Stimulated activated CD4-positive, alpha-beta T cell treated with anti-CD3 and anti-CD28 coated beads, Interleukin-1b, Interleukin-23, amount 100 ng/mL, for 48 hours (primary cell): ENCODE measurements at places on chromosomes 3 and 15.

- no peak for DNase-seq
Measured at GRCh38 chr3:21330293-21330692, 420.7 kb downstream of the ZNF385D start.

- no peak for DNase-seq
Measured at GRCh38 chr15:85403745-85404144, 23.3 kb downstream of the AKAP13 start.

DNA sequence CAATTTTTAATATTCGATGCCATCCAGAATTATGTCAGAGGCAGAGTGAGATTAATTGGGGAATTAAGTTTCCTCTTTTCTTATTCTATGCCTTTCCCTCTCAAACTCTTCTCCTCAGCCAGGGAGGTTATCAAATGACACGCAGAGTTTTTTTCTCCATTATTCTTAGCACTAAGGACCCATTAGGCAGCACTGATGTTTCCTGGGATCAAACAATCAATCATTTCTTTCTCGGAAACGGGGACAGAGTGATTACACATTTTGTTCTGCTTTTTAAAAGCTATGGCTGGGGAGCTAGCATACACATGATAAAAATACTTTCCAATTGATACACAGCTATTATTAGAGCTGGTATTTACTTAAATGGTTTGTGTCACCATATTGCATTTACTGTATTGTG lies 35.3 kb upstream of the PSMD6 start:
- DNase-seq: no peak

GRCh38 chr15:88845616-88846015 lies 42.4 kb downstream of the ACAN start:
- no peak for DNase-seq

- no peak for DNase-seq
Measured at GRCh38 chr3:112894258-112894657, 47.6 kb upstream of the CD200R1L start.

GRCh38 chr15:74406992-74407705 lies 26.6 kb downstream of the SEMA7A start:
- no peak for DNase-seq

- no peak for DNase-seq
Measured at GRCh38 chr3:15703346-15703745, 94.4 kb downstream of the ANKRD28 start.

- DNase-seq: no peak
Measured at GRCh38 chr3:190404715-190405114, 16.8 kb downstream of the CLDN16 start.

DNA sequence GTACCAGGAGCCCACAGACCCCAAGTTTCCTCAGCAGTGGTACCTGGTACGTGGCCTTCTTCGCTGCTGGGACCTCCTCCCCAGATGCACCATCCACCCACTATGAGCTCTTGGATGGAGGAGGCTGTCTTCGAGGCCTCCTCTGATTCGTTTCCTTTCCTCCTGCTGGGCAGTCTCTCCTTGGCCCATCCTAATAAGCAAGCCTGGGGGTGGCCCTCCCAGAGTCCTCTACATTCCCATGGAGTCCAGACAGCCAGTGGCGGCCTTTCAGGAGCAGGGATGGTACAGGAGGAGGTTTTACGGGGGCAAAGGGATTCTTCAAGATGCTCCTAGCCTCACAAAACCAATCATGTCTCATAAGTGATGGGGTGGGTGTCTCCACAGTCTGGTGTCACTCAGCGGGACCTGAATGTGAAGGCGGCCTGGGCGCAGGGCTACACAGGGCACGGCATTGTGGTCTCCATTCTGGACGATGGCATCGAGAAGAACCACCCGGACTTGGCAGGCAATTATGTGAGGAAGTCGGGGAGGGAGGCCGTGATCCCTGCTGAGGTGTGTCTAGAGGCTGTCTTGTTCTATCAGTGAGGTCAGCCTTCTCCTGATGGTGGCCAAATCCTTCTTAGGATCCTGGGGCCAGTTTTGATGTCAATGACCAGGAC lies 7.7 kb upstream of the FES start:
- no peak for DNase-seq

DNA sequence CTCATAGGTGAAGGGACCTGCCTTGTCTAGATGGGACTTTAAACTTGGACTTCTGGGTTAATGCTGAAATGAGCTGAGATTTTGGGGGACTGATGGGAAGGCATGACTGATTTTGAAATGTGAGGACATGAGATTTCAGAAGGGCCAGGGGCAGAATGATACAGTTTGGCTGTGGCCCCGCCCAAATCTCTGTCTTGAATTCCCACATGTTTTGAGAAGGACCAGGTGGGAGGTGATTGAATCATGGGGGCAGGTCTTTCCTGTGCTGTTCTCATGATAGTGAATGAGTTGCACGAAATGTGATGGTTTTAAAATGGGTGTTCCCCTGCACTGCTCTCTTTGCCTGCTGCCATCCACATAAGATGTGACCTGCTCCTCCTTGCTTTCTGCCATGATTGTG lies 42.8 kb downstream of the ILDR1 start:
- DNase-seq: no peak

GRCh38 chr3:154538566-154539360 lies 108.8 kb upstream of the GPR149 start:
- DNase-seq: no peak

GRCh38 chr3:172591876-172592771 lies 68.9 kb upstream of the TNFSF10 start:
- DNase-seq: peak; percentile 93

DNA sequence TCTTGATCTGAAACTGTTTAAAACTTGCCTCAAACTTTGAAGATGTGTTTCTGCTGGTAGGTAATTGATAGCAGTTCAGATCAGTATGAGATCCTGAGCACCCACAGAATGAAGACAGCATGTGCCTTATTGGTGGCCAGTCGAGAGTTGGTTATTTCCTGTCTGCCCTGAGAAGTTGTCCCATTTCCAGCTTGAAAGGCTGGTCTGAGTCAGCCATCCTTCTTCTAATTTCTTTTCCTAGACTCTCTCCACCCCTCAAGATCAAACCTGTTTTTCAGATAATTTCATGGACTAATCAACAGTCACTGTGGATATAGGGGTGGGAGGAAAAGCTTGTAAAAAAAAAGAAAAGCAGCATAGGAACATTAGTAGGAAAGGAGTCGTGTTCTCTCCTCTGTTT lies 464.4 kb downstream of the FOXP1 start:
- DNase-seq: no peak

DNA sequence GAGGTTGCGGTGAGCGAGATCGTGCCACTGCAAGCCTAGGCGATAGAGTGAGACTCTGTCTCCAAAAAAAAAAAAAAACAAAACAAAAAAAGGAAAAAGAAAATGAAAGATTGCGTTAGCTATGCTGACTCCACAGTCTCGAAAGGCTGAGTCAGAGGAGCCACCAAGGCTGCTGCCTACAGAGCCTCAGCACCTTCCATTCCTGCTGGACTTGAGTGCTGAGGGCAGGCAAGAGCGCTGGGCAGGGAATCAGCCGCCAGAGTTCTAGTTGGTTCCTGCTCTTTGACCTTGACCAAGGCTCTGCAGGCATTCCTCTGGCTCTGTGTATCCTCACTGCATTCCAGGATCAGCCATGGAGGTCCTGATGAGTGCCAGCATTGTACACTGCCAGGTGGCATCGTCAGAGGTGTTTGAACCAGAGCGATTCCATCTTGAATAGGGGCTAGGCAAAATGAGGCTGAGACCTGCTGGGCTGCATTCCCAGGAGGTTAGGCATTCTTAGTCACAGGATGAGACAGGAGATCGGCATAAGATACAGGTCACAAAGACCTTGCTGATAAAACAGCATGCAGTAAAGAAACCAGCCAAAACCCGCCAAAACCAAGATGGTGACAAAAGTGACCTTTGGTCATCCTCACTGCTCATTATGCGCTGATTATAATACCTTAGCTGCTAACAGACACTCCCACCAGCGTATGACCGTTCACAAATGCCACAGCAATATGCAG lies 5.9 kb downstream of the MESP2 start:
- no peak for DNase-seq

DNA sequence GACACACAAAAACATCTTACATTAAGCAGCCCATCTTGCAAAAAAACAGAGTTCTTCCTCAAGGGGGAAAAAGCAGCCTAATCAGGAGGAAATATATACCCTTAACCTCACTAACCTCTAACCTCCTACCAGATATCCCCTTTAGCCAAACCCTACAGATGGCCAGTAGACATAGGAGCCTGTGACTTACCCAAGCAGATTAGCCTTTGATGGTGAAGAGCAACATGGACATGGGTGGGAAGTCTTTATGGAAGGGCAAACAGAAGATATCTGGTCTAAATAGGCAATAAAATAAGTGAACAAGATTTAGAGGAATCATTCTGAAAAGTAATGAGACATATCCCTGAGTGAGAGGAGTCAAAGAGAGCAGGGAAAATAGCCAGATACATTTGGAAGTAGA lies 119.4 kb upstream of the ARPP21 start:
- DNase-seq: no peak

GRCh38 chr3:152556731-152557254 lies 278.1 kb upstream of the P2RY1 start:
- no peak for DNase-seq

- DNase-seq: no peak
Measured at GRCh38 chr15:90512276-90512675, 17.4 kb upstream of the CRTC3 start.

GRCh38 chr15:69914960-69915359 lies 182.8 kb downstream of the TLE3 start:
- no peak for DNase-seq

DNA sequence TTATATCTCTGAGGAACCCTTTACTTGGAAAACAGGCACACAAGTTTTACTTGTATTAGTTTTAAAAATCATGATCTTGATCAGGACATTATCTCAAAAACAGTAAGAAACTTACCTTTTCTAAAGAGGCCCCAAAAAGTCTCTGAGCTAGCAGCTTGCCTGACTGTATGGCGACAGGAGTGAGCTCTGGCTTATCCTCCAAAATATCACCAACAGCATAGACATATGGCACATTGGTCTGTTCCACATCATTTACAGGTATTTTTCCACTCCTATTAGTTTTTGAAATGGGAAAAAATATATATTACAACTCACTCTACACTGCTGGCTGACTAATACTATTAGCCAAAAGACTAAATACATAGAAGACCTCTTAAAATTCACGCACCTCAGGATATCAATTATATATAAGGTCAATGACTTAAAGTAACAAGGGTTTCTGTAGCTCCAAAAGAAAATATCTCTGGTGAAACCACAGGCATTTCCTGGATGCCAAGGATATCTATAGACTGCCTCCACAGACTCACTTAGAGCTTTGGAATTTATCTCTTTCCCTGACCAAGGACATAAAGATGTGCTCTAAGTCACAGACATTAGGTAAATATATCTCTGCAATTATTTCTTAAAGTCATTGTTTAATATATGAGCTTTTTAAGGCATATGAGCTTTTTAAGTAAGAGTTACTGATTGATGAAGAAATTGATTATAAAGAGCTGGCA lies 33.1 kb downstream of the TXNRD3 start:
- no peak for DNase-seq

GRCh38 chr15:65259367-65259797 lies 27.3 kb downstream of the PARP16 start:
- DNase-seq: no peak

- DNase-seq: no peak
Measured at GRCh38 chr3:41338276-41338675, 139.0 kb downstream of the CTNNB1 start.

GRCh38 chr15:69389426-69389825 lies 24.7 kb upstream of the KIF23 start:
- no peak for DNase-seq

GRCh38 chr3:147200545-147200944 lies 205.8 kb downstream of the ZIC4 start:
- no peak for DNase-seq

DNA sequence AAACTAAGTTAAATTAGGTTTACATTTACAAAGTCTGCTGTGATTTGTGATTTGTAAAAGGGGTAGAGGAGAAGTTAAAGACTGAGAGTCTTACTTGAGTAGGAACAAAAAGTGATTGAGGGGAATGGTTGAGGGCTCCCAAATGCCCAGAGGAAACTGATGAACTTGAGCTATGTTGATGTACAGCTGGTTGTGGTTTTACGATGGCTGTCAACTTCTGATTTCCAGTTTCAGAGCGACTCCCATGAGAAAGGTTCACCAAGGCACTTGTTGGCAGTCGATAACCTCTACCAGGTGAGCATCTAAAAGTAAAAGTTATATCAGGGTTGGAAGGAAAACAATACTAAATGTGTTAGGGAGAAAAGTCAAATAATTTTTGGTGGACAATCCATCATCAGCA lies 91.0 kb downstream of the XRN1 start:
- no peak for DNase-seq

DNA sequence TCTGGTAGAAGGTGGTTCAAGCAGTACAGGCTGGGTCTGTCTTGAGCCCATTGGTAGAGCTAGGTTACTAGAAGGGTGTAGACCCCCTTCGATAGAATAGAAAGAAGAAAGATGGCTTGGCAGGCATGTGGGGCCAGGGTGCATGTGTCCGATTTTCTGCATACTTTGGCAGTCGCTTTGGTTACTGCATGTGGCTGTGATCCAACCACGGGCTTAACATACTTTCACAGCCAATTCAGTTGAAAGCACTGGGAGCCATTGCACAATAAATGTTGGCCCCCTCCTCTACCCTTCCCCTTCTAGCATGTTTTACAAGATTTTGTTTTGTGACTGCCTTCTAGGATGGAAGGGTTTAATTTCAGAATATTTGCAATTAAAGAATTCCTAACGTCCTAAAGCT lies 7.2 kb downstream of the ARID3B start:
- no peak for DNase-seq

- no peak for DNase-seq
Measured at GRCh38 chr3:98692787-98693473, 70.2 kb upstream of the ST3GAL6 start.

DNA sequence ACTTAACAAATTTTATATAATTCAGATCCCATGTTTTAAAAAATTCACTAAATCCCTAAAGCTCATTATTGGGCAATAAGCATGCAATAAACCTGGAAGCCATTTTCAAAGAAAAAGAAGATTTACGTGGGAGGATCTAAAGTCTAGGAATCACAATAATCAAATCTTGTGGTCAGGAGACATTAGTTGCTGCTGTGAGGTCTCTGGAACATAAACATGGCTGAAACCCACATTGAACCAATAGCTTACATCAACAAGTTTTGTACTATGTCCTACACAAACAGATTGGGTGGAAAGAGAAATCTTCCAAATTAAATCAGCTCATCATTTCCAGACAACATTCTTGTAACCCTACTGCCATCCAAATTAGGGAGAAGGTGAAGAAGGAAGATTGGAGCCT lies 121.9 kb upstream of the EPHA3 start:
- DNase-seq: no peak

DNA sequence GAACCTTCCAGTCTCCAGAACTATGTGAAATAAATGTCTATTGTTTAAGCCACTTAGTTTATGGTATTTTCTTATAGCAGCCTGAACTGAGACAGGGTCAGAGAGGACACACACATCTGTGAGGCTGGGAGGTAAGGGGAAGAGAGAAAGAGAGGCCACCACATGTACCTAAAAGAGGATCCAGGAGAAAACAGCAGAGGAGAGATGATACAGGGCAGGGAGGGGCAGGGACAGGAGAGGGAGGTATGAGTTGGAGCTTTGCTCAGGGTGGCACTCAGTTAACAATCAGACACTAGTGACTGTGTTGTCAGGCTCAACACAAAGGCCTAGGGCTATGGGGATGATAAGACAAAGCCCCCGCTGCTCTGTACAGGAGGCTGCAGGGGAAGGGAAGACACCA lies 17.6 kb downstream of the KIF9 start:
- no peak for DNase-seq

GRCh38 chr3:10485380-10485779 lies 20.0 kb downstream of the ATP2B2 start:
- no peak for DNase-seq
